Hippocampal formation (tissue), 2 donors: ENCODE measurements at places on chromosomes 5 and 9.

DNA sequence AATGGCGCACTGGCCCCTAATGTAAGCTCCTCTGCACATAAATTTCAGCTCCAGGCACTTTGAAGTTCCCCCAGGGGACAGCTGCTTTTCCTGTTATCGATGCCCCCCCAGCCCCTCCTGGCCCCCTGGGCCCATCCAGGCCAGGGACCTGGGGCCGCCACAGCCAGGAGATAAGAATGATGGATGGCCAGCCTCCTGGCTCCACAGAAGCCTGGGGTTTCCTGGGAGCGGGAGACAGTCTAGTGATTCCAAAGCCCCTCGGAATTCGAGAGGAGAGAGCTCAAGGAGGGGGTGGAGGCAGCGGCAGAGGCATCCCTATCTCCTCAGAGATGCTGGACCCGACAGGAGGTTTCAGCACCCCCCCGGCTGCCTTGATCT, 98.4 kb upstream of the HAND1 start:
- no peak for DNase-seq

GRCh38 chr5:63247651-63248050, 669.0 kb downstream of the LRRC70 start:
- DNase-seq, result no peak

DNA sequence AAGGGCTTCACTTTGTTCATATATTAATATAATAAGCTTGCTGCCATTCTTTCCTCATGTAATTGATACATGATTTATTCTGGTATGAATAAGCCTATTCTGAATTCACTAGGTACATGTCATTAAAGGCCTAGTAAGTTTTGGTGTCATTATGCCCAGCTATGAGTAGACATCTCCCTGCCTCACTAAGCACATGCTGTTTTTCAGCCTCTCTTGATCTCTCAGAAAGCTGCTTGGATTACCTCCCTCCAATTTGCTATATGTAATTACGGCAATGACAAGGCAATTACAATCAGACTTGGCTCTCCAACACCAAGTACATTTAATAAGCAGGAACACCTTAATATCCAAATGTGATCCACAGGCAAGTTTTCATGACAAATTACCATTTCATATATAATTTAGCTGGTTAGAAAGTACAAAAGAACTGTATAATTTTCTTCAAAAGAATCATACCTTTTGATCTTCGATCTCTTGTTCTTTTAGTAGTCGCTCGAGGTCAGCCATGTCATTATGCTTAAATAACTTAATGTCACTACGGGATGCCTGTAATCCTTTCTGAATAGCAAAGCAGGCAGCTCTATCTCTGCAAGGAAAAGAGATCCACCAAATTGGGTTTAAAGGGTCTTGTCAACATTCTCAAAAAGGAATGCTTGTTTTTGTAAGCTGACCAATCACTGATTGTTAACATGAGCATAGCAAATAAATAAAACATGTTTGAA, 56.3 kb downstream of the SPTLC1 start:
- no peak for DNase-seq

GRCh38 chr5:58215364-58215763, 244.5 kb downstream of the PLK2 start:
- no peak for DNase-seq

DNA sequence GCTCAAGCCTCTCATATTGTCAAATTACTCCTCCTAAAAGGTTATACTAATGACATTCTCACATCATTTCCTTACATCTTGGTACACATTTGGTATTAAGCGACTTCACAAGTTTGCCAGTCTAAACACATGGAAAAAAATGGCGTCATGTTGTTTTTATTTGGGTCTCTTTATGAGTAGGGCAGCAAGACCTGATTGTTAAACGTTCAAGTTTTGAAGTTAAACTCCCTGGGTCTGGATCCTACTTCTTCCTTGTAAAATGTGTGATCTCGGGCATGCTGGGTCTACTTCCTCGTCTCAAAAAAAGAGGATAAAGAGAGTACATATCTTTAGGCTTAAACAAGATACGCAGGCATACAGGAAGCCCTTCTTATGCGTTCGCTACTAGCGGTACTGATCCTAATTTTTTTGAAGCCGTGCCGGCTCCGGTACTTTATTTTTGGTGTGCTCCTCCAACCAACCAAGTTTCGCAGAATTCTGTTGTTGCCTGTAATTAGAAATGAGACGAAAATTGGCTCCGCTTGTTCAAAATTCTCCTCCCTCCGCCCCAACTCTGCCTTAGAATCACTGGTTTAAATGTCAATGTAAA, 596 bp upstream of the CDC37L1 start:
- peak; percentile 68 for DNase-seq

DNA sequence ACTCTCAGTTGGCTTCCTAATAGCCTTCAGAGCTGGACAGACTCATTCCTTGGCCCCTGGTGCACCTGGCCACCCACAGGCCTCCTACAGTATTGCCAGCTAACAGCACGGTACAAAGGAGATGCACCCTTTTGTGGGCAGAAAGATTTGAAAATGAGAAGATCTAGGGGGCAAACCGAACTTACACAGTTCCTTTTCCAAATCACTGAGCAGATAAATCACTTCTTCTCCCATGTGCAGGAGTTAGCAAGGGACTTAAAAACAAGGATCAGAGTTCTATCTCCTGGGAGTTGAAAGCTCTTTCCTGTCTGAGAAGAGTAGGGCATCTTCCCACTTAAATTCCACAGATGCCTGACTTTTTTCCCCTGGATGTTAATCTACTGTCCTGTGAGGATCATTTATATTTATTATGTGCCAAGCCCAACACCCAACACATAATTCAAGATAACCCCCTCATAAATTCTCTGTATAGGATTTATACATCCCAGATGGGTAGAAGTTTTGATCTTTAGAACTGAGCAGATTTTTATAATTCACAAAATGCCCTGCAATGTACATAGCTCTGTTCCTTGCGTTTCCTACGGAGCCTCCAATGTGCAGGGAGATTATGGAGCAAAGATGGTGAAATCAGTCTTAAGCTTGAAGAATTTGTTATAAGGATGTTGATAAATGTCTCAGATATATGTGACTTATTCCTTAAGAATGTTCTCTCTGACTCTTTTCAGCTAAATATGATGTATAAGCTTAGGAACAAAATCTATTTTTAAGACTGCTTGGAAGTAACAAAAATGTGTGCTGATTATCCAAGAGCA, 207.2 kb upstream of the DAPK1 start:
- no peak for DNase-seq

- no peak for DNase-seq
Measured at GRCh38 chr5:107303171-107303968, 367.4 kb downstream of the EFNA5 start.

DNA sequence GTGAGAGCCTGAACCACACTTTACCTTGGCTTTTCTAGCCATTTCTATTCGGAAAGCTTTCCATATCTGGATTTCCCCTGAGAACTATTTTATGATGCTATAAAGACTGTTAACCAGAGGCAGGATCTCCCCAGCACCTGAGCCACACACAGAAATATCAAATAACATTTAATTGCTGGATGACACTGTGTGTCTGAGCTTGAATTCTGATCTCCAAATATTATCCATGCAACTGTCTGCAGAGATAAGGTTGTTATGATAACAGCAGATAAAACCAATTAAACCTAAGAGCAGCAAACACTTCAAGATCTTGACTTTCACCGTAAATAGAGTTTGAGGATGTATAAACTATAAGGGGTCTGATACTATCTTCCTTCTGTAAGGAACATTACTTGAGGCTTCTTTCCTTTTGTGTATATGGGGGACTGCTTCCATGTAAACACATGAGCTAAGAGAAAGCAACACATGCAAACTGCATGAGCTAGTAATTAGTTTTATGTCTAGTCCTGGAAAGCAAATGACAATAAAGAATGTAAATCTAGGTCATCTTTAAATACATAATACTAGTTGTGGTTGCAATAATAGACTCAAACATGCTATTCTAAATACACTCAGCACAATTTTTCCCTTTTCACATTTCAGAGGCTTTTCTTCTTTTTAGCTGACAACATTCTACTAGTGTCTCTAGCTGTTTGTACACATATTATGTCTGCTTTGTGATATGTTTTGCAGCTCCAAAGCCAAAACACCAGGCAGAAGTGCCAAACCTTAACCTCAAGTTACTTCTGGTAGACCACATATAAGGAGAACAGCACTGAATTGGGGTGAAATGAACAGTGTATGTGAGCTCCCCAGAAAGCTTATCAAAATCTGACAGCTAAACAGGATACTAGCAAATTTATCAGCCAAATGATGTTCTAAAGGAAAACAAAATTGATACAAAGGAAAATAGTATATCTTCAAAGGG, 136.5 kb downstream of the EFNA5 start:
- no peak for DNase-seq

- DNase-seq, result no peak
Measured at GRCh38 chr9:111152614-111153406, 114.5 kb upstream of the LPAR1 start.

DNA sequence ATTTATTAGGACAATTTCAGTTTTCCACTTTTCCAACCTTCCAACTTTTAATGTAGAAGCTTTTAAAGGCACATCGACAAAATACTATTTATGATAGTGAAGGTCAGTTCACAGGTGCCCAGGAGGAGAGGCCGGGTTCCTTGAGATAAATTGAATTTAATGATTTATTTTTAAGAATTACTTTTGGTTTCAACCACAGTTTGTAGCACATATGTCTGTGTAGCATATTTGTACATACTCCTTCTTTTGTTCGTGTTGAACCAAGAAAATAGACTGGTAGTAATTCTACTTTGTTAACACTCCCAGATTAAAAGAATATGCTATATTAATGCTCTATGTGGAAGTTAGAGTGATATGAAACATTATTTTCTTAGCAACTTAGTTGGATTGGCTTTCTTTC, 46.7 kb downstream of the NTRK2 start:
- no peak for DNase-seq

GRCh38 chr9:87713278-87713987, 12.5 kb upstream of the CTSL start:
- peak; percentile 45 for DNase-seq

GRCh38 chr9:107875571-107875980, 386.0 kb upstream of the KLF4 start:
- DNase-seq, result no peak

DNA sequence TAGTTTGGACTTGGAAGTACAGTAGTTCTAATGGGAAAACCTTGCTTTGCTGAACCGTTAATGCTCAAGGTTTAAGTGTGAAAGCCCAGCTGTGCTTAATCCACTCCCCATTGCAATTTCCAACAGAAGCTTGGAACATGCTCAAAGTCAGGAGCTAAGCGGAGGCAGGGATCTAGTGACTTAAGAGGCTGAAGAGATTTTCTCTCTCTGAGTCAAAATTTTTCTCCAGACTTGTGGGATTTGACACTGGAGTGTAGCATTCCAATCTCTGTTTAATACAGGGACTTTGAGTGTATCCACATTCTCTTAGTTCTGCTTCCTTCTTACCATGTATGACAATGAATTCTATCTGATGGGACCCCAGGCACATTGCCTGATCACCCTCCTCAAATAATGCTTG, 471.8 kb downstream of the KIF4B start:
- DNase-seq, result no peak

- DNase-seq, result no peak
Measured at GRCh38 chr5:164073081-164073480, 567.7 kb downstream of the MAT2B start.

DNA sequence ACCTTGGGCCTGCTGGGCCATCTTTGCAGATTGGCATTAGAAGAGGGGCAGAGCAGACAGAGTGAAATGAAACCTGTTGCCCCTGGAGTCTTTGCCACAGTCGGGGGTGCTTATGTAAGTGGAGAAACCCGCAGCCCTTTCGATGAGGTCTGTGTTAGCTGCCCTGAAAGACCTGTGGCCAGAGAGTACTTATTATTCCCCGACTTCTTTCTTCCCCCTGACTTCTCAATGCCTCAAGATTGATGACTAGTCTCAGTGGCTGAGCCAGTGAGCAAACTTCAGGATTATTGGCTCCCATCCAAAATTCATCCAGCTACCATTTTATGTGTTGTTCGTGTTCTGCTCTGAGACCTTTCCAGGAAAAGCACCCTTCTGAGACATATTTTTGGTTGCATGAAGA, 7.6 kb downstream of the NTRK2 start:
- no peak for DNase-seq

GRCh38 chr9:77569335-77569734, 78.8 kb downstream of the GNA14 start:
- DNase-seq, result no peak

- DNase-seq, result no peak
Measured at GRCh38 chr9:82419696-82420486, 431.3 kb downstream of the SPATA31D1 start.

- no peak for DNase-seq
Measured at GRCh38 chr9:104232781-104233341, 138.8 kb downstream of the SMC2 start.

DNA sequence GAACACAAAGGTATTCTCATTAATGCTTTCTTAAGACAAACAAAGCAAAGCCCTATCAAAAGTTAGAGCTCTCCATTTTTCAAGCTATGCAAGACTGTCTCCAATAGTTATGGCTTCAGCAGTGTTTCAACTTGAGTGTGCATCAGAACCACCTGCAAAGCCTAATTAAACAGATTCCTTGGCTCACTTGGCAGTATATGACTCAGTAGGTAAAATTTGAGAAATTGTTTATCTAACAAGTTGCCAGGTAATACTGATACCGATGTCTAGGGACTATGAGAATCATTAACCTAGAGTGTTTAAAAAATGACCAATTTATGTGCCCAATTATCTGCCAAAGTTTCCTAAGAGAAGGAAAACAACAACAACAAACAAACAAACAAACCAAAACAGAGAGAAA, 60.3 kb upstream of the PARP8 start:
- DNase-seq, result no peak

GRCh38 chr5:1564824-1565736, 41.3 kb upstream of the LPCAT1 start:
- DNase-seq, result no peak

GRCh38 chr5:148107608-148108007, 43.8 kb downstream of the SPINK5 start:
- DNase-seq, result no peak

DNA sequence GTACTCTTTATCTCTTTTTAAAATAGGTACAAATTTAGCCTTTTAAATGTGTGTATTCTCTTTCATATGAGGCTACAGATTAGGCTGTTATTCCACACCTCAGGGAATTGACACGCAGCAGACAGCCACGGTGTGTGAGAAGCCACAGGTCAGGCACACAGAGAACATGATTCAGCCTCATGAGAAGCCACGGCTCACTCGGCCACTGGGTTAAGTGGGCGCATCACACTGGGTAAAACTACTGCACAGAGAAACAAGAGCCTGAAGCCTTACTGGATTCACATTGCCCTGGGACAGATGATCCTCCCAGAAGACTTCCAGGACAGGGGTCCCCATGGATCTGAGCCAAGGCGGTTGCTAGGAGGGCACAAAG, 28.2 kb downstream of the LPCAT1 start:
- DNase-seq, result no peak

GRCh38 chr5:123001808-123002207, 34.7 kb downstream of the PPIC start:
- no peak for DNase-seq
